ENCODE measurements at places on chromosomes 5 and 9. TPM values are rescaled to one million over a fixed set of nuclear protein-coding genes. Genes with fewer than 3 reads are reported as not detected.

The NIPAL4 gene
- total RNA-seq = 0.26 TPM

The LURAP1L gene
- 26.5 TPM for total RNA-seq

The ANKRD34B gene
- total RNA-seq = not detected

The CCL28 gene
- total RNA-seq = 3.1 TPM

The PCDHGA11 gene
- 11.7 TPM for total RNA-seq

The CDC20B gene
- total RNA-seq = not detected

The DBH gene
- total RNA-seq = not detected

The CCDC180 gene
- 2.1 TPM for total RNA-seq

The IFNB1 gene
- total RNA-seq = not detected

The RETREG1 gene
- total RNA-seq = 1.4 TPM

The SLC34A1 gene
- total RNA-seq = not detected

The CARD9 gene
- total RNA-seq = 4.3 TPM

The LCN6 gene
- total RNA-seq = not detected

The PCDHB5 gene
- total RNA-seq = 0.34 TPM

All from pericardium fibroblast (primary cell).